Inflammatory macrophage treated with lipopolysaccharide for 1 hour (primary cell): ENCODE measurements at places on chromosomes 5 and 9.

- DNase-seq: no peak
Observed at GRCh38 chr5:139760066-139761056, 35.2 kb upstream of the PSD2 start.

- peak; percentile 18 for DNase-seq
Observed at GRCh38 chr5:132663771-132664695, 6.1 kb downstream of the IL13 start.

- no peak for DNase-seq
Observed at GRCh38 chr5:154309371-154309745, 118.8 kb downstream of the GALNT10 start.

GRCh38 chr5:157613385-157614245, 38.0 kb upstream of the ADAM19 start:
- peak; percentile 49 for DNase-seq

DNA sequence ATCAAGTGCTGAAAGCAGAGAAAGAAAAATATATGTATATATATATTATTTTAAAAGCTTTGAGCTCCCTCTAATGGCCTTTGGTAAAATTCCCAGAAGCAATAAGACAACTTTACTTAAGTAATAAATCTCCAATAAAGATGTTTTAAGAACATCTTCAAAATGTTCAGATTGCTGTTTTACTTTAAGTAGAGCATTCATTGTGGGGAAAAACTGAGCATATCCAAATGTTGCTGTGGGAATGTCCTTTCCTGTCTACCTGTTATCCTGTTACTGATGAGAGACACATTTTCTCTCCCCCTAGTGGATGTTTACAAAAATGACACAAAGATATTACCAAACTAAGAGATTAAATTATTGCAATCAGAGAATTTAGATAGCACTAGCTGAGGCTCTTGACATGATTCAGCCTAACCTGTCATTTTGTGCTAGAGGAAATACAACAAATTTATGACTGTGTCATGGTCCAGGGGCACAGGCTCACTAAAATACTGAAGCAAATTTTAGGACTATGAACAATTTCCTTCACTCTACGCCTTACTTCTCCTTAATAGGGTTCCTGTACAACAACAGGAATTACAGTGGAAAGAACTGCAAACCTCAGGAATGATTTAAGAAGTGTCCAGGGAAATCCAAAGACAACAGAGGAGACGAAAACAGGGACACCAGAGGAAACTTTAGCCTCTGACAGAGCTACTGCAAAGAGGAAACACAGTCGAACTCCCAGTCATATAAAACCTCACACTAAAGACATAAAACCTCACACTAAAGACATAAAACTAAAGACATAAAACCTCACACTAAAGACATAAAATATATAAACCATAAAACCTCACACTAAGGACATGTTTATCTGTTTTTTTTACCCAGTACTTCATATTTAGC, 24.3 kb upstream of the PRRC1 start:
- peak; percentile 51 for DNase-seq

DNA sequence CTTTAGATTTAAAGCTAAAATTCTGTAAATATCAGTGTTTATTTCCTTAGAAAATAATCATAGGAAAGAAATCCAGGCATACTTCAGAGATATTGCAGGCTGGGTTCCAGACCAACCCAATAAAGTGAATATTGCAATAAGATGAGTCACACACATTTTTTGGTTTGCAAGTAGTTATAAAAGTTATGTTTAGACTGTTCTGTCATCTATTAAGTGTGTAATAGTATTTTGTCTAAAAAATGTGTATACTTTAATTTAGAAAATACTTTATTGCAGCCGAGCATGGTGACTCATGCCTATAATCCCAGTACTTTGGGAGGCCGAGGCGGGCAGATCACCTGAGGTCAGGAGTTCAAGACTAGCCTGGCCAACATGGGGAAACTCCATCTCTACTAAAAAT, 6.9 kb upstream of the RIC1 start:
- no peak for DNase-seq

- peak; percentile 73 for DNase-seq
Observed at GRCh38 chr5:116068028-116068632, 16.7 kb upstream of the COMMD10 start.

DNA sequence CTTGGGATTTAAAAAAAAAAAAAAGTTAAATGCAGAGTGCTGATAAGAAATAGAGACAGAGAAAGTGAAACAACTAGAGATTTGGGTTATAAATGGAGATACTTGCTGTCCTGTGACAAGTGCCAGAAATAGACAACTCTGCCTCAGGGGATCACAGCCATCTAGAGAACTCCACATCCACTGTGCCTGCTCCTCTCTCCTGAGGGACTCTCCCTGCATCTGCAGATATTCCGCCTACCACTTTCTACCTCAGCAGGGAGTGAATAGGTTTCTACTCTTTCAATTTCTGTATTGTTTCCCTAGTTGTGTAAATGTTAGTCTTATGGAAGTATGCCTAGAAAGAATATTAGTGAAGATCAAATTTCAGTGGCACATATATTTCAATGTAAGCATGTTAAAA, 307.2 kb downstream of the HTR1A start:
- DNase-seq: no peak

- DNase-seq: no peak
Observed at GRCh38 chr9:131116281-131117120, 8.9 kb upstream of the NUP214 start.

GRCh38 chr9:124488641-124489210, 18.5 kb downstream of the NR5A1 start:
- no peak for DNase-seq

DNA sequence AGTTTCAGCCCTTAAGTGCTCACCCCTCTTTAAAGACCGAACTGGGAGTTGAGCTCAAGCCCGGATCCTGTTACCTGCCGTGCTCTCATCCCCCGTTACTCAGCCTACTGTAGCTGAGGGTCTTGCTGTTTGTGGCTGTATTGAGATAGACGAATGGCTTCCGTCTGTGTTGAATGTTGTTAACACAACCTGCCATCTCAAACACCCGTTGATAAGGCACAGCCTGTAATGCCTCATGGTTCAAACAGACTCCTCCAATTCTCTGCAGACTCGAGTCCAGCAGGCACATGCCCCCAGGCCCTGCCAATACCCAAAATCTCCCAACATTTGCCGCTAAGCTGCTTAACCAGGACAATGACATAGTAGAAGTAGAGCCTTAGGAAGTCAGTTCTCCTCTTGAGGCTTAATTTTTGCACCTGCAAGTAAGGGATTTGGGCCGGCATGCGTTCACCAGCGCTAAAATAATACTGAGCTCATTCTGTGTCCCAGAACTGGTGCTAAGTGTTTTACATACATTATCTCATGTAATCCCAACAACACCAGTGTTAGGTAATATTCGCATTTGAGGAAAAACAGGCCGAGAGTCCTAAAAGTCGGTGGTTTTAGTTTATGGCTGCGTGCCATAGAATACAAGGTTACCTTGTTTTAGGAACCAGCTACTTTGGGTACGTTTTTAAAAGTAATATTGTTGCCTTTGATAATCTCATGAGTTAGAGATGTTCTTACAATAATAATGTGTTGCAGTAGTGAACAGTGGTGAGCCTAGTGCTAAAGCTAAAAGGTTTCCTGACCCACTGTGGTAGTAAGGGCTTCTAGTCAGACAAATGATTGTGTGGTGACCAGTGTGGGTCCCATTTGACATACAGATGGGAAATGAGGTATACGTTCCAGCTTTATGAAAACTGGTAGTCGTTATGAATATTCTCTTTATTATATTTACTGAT, 1.5 kb upstream of the RFX3 start:
- peak; percentile 62 for DNase-seq

DNA sequence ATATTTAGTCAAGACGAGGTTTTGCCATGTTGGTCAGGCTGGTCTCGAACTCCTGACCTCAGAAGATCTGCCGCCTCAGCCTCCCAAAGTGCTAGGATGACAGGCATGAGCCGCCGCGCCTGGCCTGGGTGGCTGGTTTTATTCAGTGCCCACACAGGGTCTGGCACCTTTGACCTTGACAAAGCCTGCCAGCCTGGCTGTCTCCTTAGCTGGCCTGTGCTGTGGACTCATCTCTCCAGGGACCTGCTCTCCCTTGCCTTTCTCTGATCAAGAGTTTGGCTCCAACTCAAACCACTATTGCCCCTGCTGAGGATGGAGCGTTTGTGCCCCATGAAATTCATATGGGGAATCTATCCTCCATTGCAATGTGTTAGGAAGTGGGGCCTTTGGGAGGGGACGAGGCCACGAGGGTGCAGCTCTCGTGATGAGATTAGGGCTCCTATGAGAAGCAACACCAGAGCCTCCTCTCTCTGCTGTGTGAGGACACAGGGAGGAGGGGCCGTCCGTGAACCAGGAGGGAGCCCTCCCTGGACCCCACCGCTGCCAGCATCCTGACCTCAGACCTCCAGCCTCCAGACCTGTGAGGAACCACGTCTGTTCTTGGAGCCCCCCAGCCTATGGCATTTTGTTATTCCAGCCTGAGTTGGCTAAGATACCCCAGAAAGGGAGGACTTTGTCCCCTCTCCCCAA, 45.0 kb downstream of the MRPL36 start:
- no peak for DNase-seq

GRCh38 chr5:103573411-103573810, 10.8 kb upstream of the NUDT12 start:
- no peak for DNase-seq

DNA sequence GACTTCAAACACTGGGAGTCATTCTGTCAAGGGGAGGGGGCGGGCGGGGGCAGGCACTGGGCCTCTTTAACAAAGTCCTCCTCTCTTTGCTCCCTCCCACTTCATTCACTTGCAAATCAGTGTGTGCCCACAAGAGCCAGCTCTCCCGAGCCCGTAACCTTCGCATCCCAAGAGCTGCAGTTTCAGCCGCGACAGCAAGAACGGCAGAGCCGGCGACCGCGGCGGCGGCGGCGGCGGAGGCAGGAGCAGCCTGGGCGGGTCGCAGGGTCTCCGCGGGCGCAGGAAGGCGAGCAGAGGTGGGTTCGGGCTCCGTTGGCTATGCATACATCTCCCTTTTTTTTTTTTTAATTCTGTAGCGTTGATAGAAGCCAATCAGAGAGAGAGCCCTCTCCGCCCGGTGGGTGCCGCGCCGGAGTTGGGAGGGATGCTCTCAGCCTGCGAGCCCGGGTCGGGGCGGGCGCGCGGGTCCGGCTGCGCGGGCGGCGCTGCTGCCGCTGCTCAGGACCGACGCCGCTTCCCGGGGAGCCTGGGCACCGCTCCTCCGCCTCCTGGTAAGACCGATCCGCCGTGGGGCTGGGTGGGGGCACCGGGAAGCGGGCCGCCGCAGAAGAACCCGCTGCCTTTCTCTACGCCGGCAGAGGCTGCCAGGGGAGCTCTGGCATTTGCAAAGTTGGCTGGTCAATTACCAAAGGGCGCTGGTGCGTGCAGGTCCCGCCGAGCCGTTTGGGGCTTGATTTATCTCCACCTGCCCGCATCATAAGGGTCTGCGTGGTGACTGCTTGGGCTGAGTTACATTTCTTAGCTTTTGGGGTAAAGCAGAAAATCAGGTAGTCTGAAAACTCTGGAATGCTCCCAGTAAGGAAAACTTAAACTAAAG, at the start of gene CDH6:
Gene CDH6, plus strand, starts transcription at position 96 of the 877 bp plus-strand sequence. CDS start 73,788 bp downstream, outside the sequence.
- DNase-seq: no peak

GRCh38 chr9:6106711-6107339, 91.4 kb upstream of the RANBP6 start:
- DNase-seq: peak; percentile 22

GRCh38 chr9:127291246-127291778, 26.7 kb downstream of the GARNL3 start:
- DNase-seq: no peak

- no peak for DNase-seq
Observed at GRCh38 chr5:13115476-13115875, 829.0 kb downstream of the DNAH5 start.

GRCh38 chr9:121998513-121999049, 94.5 kb downstream of the TTLL11 start:
- no peak for DNase-seq

- DNase-seq: no peak
Observed at GRCh38 chr5:72476275-72476674, 30.9 kb downstream of the ZNF366 start.

DNA sequence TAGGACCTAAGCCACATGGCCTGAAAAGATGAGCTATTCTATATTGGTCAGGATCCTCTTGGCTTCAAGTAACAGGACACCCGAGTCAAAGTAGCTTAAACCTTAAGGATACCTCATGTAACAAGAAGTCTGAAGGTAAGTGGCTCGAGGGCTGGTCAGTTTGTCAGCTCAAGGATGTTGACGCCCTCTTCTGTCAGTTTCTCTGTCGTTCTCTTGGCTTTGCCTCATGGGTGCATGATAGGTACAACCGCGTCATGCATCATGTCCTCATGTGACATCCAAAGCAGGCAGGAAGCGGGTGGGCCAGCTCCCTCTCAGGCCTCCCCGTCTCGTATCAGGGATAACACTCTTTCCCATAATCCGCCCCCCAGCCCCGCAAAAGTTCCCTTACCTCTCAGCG, 22.1 kb upstream of the TCERG1 start:
- DNase-seq: no peak
